Ovary (tissue), 10 donors: ENCODE measurements at places on chromosomes 7 and 10.

DNA sequence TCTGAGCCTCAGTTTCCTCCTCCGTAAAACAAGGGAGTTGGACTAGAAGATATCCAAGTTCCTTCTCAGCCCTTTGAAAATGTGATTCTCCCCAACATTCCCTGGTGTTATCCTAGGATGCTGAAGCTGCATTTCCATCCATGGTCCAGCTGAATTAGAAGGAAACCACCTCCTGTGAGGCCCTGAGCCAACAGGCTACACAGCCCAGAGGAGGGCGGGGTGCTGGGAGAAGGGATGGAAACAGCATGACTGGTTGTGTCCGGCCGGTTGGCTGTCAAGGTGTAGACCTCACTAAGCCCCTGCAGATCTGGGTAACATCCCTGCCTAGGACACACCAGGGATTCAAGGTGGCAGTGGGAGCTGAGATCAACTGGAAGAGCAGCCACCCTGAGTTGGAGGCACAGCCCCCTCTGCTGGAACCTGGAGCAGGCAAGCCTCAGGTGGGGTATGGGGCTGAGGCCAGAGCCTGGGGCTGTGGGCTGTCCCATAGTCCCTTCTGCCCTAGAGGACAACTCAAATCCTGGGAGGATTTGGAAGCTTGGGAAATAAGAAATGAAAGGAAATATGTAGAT is 72.0 kb downstream of the PAX2 start:
- no peak for DNase-seq

GRCh38 chr7:42590771-42591310 is 321.0 kb downstream of the C7orf25 start:
- no peak for DNase-seq

GRCh38 chr7:133742709-133743538 is 384.2 kb upstream of the LRGUK start:
- no peak for DNase-seq

DNA sequence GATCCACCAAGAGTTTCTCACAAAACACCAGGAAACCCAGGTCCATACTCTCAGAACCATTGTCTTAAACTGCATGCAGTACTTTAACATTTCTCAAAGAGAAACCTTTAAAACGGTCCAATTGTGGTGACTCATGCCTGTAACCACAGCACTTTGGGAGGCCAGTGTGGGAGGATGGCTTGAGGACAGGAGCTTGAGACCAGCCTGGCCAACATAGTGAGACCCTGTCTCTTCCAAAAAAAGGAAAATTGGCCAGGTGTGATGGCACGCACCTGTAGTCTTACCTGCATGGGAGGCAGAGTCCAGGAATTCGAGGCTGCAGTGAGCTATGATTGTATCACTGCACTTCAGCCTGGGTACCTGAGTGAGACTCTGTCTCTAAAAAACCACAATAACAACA is 97.5 kb upstream of the OIT3 start:
- no peak for DNase-seq

GRCh38 chr7:150988230-150989226 is 2.3 kb upstream of the NOS3 start:
- peak; percentile 79 for DNase-seq

- peak; percentile 38 for DNase-seq
Measured at GRCh38 chr7:70380421-70381015, 751.4 kb upstream of the GALNT17 start.
